ENCODE measurements at places on chromosomes 7 and 10.

DNA sequence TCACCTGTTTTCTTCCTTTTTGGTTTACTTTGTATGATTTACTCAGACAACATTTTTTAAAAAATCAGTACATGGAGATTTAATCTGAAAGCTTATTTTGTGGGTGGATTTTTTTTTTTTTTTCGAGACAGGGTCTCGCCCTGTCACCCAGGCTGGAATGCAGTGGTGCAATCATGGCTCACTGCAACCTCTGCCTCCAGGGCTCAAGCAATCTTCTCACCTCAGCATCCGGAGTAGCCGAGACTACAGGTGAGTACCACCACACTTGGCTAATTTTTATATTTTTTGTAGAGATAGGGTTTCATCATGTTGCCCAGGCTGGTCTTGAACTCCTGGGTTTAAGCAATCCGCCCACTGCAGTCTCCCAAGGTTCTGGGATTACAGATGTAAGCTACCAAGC lies 2.5 kb downstream of the GSTO1 start:
- no peak for DNase-seq

DNA sequence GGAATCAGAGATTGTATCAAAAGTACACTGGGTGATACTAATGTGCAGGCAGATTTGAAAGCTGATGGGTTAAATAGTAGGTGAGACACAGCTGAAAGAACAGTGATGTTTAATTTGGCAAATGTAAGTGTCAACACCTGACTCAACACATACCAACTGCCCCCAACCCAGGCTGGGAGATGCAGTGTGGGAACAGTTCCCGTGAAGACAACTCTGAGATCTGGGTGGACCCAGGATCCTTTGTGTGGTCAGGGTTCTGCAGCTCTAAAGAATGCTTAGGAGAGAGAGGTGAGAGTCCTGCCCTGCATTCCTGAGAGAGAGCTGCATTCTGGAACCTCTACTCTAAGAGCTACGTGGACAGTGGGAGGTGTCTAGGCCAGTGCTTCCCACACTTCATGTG lies 479.7 kb downstream of the RPS24 start:
- no peak for DNase-seq

GRCh38 chr7:116052006-116052405 lies 21.4 kb upstream of the TFEC start:
- DNase-seq = no peak

- no peak for DNase-seq
Measured at GRCh38 chr10:118595598-118596425, at the start of gene PRLHR. PRLHR (minus strand) TSS chr10:118595648; CDS start chr10:118595244, 404 bp downstream.

DNA sequence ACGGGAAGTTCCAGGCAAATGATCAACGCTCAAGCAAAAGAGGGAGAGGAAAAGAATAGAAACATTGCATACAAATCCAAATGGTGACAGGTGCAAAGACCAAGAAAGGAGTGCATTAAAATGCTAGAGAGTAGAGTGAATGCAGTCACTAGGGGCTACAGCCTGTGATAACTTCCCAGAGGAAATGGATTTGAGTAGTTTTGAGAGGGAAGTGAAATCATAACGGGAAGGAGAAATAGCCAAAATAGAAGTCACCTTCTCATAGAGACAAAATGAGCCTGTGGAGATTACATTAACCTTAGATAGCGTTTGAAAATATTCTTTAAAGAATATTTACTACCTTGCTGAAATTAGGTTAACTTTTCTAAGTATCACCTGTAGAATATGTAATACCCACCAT lies 26.5 kb downstream of the NUP42 start:
- DNase-seq = no peak

DNA sequence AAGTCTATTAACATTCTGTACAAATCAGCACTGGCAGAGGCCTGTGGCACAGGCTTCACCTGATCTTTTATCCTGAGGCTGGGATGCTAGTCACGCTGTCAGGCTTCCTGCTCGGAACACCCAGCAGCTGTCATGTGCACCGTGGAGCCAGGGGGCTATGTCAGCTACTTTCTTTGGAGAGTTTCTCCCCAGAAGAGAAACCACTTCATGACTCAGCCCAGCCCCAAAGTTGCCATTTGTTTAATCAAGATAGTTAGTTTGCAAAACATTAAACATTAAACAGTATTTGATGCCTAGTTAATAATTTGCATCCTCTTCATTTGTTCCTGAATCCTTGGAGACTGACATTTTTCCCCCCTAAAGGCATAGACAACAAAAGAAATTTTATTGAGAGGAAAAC lies at the start of gene HABP2:
Gene HABP2 (plus strand): TSS at position 353 of the 400 bp plus-strand sequence. CDS start 69 bp downstream, outside the sequence.
- no peak for DNase-seq

DNA sequence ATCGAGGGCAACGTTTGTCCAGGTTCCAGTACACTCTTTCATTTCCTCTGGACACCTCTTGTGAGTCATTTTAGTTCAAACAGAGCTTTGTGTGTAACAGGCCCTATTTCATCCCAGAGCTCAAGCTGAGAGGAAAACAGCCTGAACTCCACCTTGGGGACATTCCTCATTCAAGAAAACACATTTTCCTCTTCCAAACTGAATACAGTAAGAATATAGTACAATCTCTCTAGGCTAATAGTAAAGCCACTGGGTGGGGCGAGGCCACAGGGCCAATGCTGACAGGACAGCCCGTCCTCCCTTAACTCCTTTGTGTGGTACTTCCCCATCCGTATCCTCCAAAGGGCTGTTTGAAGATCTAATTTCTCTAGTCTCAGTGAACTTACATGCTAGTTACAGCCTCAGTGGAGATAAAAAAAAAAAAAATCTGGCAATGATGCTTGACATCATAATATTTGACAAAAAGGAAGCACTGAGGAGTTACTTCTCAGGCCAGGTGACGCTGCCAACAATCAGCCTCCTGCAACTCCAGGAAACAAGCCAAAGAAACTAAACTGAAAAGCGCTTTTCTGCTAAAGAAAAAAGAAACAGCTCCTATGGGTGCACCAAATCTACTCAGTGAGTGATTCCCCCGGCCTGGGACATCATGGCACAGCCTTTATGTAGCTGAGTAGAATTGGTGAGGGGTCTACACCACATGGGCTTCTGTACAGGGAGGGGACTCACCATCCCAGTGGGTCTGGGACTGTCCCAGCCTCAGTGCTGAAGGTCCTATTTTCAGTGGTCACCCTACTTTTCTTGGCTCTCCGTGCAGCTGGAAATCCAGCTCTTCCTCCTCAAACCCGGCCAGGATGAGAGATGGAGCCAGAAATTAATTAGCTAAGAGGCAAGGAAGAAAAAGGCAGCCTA lies 238.2 kb upstream of the NEBL start:
- DNase-seq = no peak

DNA sequence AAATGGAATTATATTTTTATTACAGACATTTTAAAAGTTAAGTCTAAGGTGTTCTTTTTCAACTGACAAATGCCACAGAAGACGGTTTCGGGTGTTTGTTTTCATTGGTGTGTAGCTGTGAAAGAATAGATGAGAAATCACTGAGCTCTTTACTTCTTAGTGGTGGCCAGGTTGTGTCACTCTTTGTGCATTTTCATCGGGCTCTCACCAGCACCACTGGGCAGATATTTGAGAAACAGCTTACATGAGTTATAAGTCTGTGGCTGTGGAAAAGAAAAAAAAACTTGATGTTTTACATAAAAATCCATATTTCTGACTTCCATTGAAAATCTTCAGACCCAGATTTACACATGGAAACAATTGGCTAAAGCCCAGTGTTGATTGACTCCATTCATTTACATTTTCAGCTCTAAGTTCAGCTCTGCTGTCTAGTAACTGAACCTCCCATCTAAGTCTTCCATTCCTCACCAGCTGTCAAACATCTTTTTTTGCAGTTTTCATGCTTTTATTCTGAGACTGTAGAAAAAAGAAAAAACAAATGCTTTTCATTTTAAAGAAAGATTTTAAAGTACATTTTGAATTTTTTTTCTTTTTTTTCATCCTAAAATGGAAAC lies 22.3 kb downstream of the CABCOCO1 start:
- DNase-seq = no peak

GRCh38 chr7:17661982-17662585 lies 278.2 kb downstream of the SNX13 start:
- DNase-seq = no peak

DNA sequence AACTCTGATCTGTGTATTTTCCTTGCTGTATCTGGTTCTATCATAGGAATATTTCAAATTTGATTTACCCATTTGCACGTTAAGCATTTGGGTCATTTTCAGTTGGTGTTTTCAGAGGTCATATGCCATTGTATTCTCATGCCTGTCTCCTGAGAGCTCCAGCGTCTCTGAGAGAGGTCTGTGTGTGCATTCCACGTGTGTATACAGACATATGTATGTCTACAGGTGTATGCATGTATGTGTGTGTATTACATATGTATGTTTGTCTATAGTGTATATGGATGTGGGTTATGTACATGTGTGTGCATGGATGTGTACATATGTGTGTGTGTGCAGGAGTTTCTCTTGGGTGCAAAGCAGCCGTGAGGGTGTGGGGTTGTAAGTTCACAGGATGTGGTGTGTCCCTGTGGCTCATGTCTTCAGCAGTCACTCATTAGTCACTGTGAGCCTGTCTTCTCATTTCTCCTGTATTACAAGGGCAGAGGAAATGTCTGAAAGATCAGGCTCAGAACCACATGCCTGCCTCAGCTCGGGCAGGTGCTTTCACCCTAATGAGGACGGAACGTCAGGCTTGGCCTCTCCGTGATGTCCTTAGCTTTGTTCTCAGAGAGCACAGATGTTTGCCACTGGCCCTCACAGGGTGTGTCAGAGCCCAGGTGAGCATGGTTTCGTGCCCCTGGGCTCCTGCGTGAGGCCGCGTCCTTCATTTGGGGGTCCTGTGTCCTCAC lies 101.6 kb downstream of the NKX6-2 start:
- DNase-seq = peak; percentile 17

- DNase-seq = no peak
Measured at GRCh38 chr7:98163269-98163668, 48.0 kb upstream of the BHLHA15 start.

- no peak for DNase-seq
Measured at GRCh38 chr10:68284062-68285001, 47.5 kb upstream of the HNRNPH3 start.

- DNase-seq = no peak
Measured at GRCh38 chr7:147060070-147060469, 943.5 kb downstream of the CNTNAP2 start.

GRCh38 chr10:91935886-91936285 lies 12.3 kb downstream of the BTAF1 start:
- DNase-seq = no peak

GRCh38 chr10:106592396-106592795 lies 572.1 kb downstream of the SORCS1 start:
- DNase-seq = no peak

- no peak for DNase-seq
Measured at GRCh38 chr10:33498391-33498891, 164.0 kb upstream of the NRP1 start.

DNA sequence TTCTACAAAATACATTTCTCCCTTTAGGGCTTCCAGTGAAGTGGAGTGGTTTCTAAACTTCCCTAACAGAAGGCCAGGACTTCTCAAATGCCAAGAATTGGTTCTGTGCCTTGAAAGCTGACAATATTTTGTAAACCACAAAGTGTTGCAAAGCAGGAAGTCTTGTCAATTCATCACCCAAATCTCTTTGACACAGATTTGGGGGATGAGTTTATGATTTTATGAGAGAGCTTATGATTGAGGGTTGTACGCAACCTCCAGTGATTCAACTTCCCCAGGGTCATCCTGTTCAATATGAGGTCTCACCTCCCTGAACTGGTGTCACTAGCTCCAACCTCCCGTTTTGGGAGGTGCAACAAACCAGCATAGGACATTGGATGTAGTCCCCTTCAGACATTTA lies 83.7 kb downstream of the PRLHR start:
- DNase-seq = no peak

GRCh38 chr10:64659311-64659710 lies 1138.1 kb downstream of the REEP3 start:
- no peak for DNase-seq

All from stimulated activated CD8-positive, alpha-beta memory T cell treated with anti-CD3 and anti-CD28 coated beads, Interleukin-2, amount 100 ng/mL, for 48 hours (primary cell).